ENCODE measurements at places on chromosomes 7 and 10.

- no peak for DNase-seq
Measured at GRCh38 chr10:91564026-91564425, 68.8 kb downstream of the PPP1R3C start.

- DNase-seq, result peak; percentile 66
Measured at GRCh38 chr10:43204943-43205671, 61.8 kb downstream of the RASGEF1A start.

DNA sequence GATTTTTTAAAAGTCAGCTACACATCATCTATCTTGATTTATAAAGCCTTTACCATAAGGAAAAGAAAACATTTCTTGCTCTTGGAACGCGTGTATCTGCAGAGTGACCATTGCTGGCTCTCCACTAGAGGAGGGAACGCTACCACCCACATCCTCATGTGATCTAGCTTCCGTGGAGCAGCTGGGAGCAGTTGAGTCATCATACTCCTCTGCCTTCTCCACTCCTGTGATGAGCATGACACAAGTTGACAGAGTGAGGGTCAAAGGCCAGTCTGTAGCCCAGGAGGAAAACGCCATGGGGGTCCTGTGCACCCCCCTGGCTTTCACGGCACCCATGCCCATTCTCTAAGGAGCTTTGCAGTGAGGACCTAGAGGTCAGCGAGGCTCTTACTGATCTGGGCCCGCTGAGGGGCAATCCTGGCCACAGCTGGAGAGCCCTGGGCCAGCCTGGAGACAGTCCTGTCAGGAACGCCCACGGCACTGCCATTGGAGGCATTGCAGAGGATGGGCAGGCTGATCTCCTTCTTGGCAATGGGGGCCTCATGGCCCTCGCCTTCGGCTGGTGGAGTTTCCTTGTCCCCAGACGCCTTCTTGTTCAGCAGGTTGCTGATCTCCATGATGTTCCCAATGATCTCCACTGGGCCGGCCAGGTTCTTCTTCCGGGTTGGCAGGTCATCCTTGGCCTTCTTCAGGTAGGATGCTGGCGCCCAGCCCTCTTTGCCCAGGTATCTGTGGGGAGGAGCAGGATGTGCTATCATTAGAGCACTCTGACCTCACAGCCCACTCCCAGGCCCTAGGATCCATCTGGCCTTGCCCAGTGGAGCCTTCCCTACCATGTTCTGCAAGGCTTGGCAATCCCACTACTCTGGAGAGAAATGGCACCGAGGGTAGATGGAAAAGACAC lies 119.2 kb downstream of the NEURL1 start:
- DNase-seq, result no peak

DNA sequence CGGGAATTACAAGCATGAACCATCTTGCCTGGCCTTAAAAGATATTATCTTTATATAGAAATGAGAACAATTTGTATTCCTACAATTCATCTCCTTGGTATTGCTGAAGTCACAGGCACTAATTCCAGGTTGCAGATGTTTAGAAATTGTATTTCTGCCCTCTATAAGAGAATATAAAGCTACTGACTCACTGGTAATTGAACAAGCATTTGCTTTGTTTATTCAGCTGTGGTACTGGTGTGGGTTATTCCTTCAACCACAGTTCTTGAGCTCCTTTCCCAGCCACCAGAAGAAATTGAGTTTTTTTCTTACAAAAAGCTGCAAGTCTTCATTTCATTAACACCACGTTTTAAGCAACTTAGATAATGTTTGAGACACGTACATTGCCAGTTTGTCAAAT lies 29.0 kb upstream of the MPP7 start:
- no peak for DNase-seq

GRCh38 chr10:33365871-33366411 lies 31.5 kb upstream of the NRP1 start:
- DNase-seq, result peak; percentile 1

- DNase-seq, result no peak
Measured at GRCh38 chr10:692682-693351, 3.3 kb upstream of the DIP2C start.

DNA sequence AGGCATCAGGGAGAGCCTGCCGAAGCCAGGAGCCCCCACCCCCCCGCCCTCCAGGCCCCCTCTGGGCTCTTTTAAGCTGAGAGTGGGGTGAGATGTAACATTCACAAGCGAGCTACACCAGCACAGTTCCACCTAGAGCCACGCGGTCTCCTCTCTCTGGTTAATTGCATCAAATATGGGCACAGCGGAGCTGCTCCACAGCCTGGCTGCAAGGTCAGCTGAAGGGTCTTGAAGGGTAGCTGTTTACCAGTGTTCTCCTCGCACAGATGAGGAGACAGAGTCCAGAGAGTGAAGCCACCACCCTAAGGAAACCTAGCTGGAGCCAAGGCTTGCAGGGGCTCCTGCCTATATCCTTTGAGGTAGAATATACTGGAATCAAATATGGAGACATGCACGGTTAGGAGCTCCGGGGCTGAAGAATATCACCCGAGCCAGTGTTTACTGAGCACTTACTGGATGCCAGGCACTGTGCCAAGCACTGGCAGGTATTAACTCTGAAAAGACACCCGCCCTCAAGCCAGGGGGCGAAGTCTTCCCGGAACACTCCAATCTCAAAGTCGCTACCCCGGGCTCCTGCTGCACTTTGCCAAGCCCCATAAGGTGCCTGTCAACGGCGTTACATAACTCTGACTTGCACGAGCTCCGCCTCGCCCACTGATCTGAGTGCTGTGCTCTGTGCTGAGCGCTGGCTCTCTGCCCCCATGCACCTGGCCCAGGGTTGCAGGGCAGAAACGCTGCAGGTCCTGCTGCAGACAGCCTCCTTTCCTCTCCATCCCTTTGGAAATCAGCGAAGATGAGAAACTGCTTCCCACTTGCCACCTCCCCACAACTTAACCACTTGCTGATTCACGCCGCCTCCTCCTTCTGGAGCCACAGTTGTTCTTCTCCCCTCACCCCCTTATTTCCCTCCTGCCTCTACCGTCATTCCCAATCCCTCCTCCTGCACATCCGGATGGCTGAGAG lies 5.4 kb downstream of the CHST15 start:
- no peak for DNase-seq

- DNase-seq, result no peak
Measured at GRCh38 chr7:38017320-38017719, 96.9 kb downstream of the EPDR1 start.

DNA sequence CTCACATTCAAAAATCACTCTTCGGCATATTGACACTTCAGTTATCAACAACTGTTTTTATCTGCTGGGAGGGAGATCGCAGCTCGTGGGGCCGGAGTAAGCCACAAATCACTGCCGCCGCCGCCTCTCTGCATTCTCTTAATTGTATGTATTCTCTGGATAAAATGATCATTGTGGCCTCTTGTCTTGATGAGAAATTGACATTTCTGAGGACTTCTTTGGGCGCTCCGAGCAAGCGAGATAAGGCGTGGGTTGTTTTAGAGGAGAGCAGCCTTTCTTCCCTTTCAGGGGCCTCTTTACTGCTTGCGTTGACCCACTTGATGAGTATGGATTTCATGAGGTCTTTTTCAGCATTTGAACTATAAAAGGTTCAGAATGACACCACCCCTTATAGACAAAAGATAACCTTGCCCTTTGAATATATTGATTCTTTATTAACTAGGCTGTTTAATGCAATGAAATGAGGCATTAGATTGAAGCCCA lies 130.6 kb downstream of the EBF3 start:
- no peak for DNase-seq

DNA sequence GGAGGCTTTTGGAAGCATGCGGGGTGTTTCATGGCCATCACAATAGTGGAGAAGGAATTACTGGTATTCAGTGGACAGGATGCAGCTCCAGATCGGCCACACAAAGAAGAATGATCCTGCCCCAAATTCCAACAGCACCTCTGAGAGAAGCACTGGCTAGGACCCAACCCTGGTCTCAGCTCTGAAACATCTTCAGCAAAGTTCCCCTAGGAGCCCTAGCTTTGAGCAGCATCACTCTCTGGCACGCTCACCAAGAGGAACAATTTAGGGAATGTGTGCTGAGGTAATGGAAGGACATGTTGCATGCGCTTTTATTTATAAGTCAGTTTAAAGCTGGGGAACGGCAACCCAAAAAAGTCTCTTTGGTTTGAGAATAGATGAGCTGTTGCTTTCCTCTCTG lies 5.5 kb upstream of the OPN1SW start:
- DNase-seq, result no peak

- no peak for DNase-seq
Measured at GRCh38 chr7:16661924-16662323, 15.9 kb downstream of the BZW2 start.

- no peak for DNase-seq
Measured at GRCh38 chr7:101861218-101861775, 43.9 kb downstream of the CUX1 start.

GRCh38 chr7:39392151-39392550 lies 174.1 kb upstream of the YAE1 start:
- DNase-seq, result no peak

Measured in Jurkat, Clone E6-1 (cell line).